ENCODE measurements at places on chromosomes 1 and 21.

- no peak for DNase-seq
Observed at GRCh38 chr1:170086399-170087032, 12.0 kb upstream of the KIFAP3 start.

DNA sequence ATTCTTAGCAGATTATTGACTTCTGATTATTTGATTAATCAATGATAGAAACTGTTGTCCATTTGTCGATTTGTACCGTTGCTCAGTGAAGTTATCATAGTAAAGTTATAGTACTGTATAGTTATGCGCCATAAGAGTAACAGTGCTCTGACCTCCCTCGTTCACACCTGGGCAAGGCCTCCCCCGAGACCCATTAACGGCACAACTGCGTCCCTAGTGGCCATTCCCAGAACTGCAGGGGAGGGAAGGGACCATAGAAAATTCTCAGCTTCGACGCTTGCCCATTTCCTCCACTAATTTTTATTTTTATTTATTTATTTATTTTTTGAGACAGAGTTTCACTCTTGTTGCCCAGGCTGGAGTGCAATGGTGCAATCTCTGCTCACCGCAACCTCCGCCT lies 334.4 kb downstream of the DSCAM start:
- no peak for DNase-seq

- no peak for DNase-seq
Observed at GRCh38 chr21:42302794-42303193, 12.4 kb downstream of the TFF3 start.

DNA sequence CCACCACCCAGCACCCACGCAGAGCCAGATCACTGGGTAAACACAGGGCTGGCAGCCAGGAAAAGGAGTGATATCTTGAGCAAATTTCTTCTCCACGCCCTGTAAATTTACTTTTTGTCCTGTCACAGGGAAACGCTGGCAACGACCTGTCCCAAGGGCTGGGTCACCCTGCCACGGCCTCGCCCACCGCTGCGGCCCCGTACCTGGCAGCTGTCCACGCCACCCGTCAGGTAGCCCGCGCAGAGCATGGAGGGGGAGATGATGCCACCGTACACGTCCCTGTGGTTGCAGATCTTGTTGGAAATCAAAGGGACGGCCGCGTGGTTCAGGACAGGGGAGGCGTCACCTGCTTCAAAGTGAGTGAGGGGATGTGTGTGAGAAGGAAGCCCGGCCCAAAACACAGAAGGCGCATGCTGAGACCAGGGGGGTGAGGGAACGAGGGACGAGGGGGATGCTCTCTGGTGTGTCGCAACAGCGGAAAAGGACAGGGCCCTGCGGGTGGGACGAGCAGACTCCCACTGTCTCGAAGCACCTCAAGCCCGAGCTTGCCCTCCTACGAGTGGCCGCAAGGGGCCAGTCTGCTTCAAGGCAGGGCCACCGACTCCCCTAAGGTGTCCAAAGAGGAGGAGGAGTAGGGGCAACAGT lies 10.1 kb upstream of the TFF1 start:
- DNase-seq: no peak

DNA sequence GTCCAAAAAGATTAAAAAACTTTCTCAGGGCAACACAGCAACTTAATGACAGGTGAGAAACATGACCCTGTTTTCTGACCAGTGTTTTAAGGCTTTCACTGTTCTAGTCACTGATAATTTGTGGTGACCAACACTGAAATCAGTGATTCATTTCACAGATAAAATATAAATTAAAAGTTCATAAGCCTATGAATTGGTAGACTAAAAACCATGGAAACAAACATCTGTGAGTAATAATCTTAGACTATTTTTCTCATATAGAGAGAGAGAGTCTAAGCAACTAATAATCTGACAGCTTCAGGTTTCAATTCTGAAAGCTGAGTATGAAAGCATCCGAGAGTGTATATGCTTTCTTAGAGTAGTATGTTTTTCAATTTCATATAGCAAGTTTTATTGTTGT lies 536.9 kb downstream of the ADGRL2 start:
- DNase-seq: no peak

- DNase-seq: no peak
Observed at GRCh38 chr1:18422076-18422777, 58.5 kb upstream of the KLHDC7A start.

DNA sequence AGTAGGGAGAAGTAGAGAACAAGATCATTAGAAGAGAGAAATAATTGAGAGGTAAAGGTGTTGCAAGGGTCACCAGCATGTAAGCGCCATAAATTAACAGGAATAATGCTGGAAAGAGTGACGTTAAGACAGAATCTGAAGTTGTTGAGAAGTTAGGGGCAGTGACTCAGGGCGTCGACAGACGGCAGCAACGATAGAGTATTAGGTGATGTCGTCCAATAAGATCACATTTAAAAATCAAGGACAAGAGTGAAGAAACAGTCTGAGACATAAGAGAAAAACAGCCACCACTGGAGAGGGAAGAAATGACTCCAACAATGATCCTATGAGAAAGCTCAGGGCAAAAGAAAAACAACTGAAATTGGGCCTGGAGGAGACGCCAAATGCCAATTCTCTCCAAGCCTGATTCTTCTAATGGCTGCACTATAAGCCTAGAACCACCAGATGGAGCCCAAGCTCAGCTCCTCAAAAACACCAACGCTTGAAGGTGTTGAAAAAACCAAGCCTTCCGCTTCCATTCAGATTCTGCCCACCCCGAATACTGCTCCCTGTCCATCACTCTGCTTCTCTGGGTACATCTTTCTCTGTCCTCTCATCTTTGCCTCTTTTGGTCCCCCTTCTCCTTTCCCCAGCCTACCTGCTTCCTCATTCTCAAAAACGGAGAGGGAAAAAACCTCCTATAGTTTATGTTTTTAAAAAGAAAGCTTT lies 70.0 kb downstream of the LUZP1 start:
- DNase-seq: peak; percentile 60

- no peak for DNase-seq
Observed at GRCh38 chr1:170929412-170929834, 5.9 kb upstream of the MROH9 start.

DNA sequence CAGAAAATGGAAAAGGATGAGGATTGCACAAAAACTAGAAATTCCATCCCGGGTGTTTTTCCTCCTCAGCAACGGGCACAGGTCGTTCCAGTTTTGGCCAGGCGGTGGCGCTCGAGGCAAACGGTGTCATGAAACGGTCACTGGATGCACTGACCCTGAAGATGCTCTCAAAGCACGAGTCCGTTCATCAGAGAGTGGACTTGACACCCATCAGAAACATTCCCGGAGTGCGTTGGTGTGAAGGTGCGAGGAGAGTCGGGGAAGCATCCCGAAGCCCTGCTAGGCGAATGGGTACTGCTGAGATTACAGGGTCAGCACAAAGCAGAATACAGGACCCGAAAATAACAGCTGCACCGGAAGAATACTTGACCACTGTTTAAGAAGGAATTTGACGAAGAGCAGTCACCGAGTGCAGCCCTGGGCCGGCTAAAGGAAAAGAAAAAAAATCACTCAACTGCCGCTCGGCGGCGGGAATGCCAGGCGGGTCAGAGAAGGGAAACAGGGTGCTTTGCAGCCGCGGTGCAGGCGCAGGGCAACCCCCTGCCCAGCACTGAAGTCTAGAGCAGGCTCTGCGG lies 71.7 kb upstream of the ETS2 start:
- DNase-seq: peak; percentile 66

- no peak for DNase-seq
Observed at GRCh38 chr1:9373619-9374018, 80.9 kb downstream of the SPSB1 start.

GRCh38 chr1:158147869-158148268 lies 32.8 kb upstream of the CD1D start:
- no peak for DNase-seq

GRCh38 chr1:184002071-184002470 lies 35.5 kb downstream of the COLGALT2 start:
- DNase-seq: peak; percentile 45

DNA sequence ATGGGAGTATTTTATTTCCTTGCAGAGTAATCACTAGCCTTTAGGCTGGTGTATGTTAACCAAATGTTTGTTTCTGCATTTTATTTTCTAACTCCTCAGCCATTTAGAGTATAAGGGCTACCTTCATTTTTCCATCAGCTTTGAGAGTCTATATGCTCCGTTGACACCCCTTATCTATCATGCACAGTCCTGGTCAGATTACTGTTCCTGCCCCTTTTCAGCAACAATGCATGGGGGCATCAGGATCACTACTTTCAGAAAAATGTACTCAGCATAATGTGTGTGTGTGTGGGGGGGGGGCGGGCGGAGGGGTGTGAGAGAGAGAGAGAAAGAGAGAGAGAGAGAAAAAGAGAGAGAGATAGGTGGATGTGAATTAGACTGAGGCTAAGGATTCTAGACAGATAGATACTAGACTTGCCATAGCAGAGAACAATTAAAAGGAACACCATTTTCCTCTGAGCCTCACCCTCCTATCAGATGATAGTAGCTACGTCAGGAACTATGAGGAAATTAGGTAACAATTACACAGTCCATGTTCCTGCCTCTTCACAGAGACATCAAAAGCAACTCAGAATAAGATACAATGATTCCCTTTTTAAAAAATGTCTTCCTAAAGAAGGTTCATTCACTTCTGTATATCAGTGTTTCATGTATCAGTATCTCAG lies 40.8 kb downstream of the FCER1A start:
- DNase-seq: no peak

DNA sequence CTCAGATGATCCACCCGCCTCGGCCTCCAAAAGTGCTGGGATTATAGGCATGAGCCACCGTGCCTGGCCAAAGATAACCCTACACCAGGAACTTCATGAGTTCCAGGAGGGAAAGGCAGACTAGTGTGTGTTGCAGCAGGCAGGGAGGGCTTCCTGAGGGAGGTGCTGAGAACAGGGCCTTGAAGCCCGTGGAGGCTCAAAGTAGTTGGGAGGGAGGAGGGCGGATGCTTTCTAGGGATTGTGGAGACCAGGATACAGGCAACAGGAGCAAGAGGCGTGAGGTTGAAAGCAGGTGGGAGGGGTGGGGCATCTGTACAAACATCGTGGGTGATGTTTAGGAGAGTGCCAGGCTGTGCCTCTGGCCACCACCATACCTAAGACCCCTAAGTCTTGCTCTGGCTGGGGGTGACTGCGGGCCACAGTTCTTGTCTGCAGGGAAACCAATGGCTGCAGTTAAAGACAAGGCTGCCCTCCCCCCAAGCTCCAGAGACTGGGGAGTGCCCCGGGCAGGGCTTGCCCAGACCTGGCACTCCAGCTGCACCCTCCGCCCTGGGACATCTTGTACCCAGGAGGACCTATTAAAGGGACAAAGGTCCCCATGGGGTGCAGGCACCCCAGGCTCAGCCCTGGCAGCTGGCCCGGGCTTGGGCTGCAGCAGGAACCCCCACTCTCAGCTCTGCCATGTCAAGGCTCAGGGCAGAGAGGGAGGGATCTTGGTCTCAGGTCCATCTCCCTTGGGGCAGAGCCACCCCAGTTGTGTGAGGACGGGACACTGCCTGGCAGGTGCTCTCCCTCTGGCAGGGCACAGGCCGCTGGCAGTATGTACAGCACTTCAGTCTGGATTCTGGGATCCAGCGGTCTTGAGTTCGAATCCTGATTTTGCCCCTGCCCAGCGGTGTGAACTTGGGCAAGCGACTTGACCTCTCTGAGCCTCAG lies 22.1 kb upstream of the CASZ1 start:
- DNase-seq: peak; percentile 41

DNA sequence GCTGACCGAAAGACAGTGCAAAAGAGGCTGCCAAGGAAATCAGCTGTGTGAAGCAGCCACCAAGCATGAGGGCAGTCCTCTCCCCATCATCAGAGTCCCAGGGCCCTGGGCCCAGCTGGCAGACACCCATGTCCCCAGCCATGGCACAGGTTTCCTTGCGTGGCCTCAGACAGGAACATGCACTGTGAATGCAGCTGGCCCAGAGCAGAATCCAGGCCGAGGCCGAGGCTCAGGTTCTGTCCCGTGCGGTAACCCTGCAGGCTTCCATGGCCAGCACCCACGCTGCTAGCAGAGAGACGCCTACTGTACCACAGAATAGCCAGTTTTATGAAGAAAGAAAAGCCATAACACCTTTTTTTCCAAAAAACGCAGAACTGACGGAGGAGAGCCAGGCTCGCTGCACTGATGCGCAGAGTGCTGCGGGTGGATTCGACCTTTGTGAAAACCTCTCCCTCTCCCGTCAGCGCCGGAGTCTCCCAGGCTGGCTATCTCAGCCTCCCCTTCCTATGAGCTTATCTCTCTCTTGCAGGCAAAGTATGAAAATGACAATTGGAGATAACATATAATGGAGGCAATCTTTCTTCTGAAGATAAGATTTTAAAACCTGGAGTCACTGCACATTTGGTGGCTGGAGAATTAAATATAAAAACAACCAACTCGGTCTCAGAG lies 106.6 kb downstream of the NPHP4 start:
- no peak for DNase-seq

- no peak for DNase-seq
Observed at GRCh38 chr21:42286416-42286815, 28.8 kb downstream of the TFF3 start.

- peak; percentile 48 for DNase-seq
Observed at GRCh38 chr1:154198756-154199562, 7.1 kb upstream of the TPM3 start.

GRCh38 chr1:35539073-35539823 lies 18.0 kb downstream of the KIAA0319L start:
- DNase-seq: no peak

DNA sequence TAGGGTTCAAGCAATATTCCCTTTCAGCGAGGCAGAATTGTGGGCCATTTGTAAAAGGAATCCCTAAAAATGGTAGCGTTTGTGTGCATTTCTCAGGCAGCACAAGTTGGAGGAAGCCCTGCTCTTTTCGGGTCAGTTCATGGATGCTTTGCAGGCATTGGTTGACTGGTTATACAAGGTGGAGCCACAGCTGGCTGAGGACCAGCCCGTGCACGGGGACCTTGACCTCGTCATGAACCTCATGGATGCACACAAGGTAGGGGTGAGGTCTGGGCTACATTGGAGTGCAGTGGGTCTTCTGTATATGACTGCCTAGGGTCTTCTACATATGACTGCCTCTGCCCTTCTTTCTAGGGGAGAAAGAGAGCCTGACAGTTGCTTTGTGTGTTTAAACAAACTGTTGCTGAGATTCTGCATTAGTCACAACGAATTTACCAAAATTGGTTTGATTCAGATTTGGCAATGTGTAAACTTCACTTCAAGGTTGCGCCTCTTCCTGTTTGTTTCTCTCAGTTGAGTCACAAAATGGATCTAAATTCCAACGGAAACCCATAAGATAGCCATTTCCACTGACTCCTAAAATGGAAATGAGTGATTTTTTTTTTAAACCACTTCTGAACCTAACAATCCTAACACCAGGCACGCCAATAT lies 40.4 kb upstream of the BMP8A start:
- no peak for DNase-seq

DNA sequence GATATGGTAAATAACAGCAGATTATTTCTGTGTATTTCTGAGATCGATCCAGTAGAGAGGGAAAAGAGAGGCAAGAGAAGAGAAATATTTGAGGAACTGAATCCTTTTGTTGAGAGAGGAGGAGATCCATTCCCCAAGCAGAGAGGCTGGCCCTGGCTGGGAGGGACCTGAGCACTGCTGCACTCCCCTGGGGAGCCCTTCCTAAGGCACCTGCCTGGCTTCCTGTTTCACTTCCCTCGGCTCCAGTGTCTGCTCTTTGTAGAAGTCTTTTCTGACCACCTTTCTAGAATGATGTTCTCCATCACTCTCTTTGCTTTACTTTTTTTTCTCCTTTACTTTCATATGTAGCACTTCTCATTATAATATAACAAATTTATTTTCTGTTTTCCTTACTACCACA lies 42.3 kb upstream of the SLC6A9 start:
- no peak for DNase-seq
